ENCODE measurements at places on chromosomes 2 and 18.

DNA sequence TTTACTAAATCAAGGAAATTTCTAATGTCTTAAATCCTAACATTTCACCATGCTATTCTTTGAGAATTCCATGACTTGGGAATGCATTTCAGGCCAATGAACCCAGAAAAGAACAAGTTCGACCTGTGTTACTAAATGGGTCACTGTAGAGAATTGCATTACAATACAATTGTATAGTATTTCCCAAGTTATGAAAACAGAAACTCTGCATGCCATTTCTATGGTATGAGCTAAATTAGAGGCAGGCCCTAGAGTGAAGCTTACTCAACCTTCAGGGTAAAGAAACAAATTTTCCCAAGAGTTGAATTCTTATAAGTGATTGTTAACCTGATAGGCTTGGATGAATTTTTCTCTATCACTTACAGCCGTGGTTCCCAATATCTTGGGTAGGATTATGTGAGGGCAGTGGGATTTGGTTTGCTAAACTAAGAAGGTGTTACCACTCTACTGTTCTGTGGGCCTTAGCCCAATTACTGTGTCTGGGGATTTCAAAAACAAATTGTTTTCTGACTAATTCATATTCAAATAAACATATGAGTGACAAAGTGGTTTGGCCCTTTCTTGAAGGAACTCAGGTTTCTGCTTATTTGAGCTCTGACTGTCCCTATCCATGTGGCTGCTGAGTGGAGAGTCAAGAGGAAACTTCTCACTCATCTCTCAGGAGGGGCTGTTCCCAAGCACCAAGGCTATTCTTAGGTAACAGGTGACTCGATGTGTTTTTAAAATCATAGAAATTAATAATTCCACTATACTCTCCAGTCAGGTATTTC, 11.2 kb upstream of the SERPINB7 start:
- no peak overlapping the region for H3K27ac ChIP-seq
- no peaks in the 10 kb centered on the region for H3K36me3 ChIP-seq
- DNase-seq, result no peak
- no peak overlapping the region for H3K4me3 ChIP-seq
- H3K27me3 ChIP-seq, result no peaks in the 10 kb centered on the region

GRCh38 chr18:48656582-48656981, 117.8 kb downstream of the CTIF start:
- H3K36me3 ChIP-seq, result no peaks in the 10 kb centered on the region
- no peaks in the 10 kb centered on the region for H3K27me3 ChIP-seq
- H3K4me3 ChIP-seq, result no peak overlapping the region
- no peaks in the 10 kb centered on the region for H3K4me1 ChIP-seq
- no peak overlapping the region for H3K27ac ChIP-seq
- DNase-seq, result no peak

DNA sequence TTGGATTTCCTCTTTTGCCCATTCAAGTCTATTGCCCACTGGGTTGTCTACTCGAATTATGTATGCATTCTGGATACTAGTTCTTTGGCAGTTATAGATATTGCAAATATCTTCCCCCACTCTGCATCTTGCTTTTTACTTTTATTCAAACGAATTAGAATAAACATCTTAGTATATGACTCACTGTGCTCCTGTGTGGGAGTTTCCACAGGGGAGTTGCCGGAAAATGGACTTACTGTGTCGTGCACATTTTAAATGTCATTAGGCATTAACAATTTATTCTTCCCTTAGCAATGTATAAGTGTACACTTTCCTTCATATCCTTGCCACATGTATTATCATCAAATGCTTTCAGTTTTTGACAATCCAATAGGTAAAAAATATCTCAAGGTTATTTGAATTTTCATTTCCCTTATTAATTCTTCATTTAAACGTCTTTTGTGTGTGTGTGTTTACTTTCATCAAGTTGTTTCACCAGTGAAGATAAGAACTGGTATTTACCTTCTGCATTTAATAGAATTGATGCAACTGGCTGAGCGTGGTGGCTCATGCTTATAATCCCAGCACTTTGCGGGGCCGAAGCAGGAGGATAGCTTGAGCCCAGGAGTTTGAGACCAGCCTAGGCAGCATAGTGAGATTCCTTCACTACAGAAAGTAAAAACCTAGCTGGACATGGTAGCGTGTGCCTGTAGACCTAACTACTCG, 4.6 kb upstream of the UGT1A5 start:
- no peaks in the 10 kb centered on the region for H3K27me3 ChIP-seq
- no peak overlapping the region for H3K4me3 ChIP-seq
- H3K4me1 ChIP-seq, result no peaks in the 10 kb centered on the region

DNA sequence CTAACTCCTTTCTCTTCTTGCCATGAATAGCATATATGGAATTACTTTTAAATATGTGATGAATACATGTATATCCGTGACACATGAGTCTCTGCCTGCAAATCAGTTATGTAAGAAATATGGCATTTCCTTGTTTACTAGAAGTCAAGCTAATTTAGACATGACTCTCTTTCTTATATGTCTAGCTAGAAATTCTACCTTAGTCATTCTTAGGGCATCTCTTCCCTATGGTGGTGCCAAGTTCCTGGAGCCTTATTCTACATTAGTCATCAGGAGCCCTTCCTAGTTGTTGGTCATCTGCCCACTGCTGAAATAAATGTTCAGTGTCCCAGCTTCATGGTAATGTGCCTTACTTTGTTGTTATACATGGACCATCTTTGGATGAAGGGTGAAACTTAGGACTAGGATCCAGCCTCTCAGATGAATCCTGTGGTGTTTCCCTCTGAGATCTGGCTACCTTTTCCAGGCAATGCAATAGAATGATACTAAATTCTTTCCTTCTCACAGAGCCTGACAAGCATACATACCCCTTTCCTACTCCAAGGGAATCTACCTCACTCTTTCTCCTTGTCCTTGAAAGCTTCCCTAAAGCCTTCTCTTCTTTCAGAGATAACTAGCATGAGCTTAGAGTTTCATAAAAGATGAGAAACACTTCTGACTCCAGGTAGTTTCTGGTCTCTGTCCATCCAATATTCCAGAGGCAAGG, 415.3 kb upstream of the VWC2L start:
- H3K27me3 ChIP-seq, result no peaks in the 10 kb centered on the region
- H3K4me3 ChIP-seq, result no peak overlapping the region
- no peaks in the 10 kb centered on the region for H3K36me3 ChIP-seq
- DNase-seq, result no peak

GRCh38 chr2:203394519-203395227, 66.5 kb downstream of the ABI2 start:
- no peak overlapping the region for H3K4me3 ChIP-seq
- no peaks in the 10 kb centered on the region for H3K4me1 ChIP-seq
- H3K27me3 ChIP-seq, result no peaks in the 10 kb centered on the region

- peak overlapping the region; percentile 75 for H3K4me3 ChIP-seq
- H3K36me3 ChIP-seq, result no peaks in the 10 kb centered on the region
- H3K4me1 ChIP-seq, result no peaks in the 10 kb centered on the region
Measured at GRCh38 chr2:17540813-17541530, 476 bp downstream of the VSNL1 start.

- H3K27me3 ChIP-seq, result no peaks in the 10 kb centered on the region
- DNase-seq, result no peak
- no peaks in the 10 kb centered on the region for H3K36me3 ChIP-seq
- H3K4me1 ChIP-seq, result peaks cover 5% of the 10 kb centered on the region
- H3K27ac ChIP-seq, result no peak overlapping the region
Measured at GRCh38 chr2:144704709-144705095, 184.8 kb upstream of the ZEB2 start.

- no peaks in the 10 kb centered on the region for H3K36me3 ChIP-seq
- H3K27me3 ChIP-seq, result no peaks in the 10 kb centered on the region
- no peaks in the 10 kb centered on the region for H3K4me1 ChIP-seq
- no peak overlapping the region for H3K4me3 ChIP-seq
Measured at GRCh38 chr2:234375176-234375880, 121.6 kb downstream of the ARL4C start.

DNA sequence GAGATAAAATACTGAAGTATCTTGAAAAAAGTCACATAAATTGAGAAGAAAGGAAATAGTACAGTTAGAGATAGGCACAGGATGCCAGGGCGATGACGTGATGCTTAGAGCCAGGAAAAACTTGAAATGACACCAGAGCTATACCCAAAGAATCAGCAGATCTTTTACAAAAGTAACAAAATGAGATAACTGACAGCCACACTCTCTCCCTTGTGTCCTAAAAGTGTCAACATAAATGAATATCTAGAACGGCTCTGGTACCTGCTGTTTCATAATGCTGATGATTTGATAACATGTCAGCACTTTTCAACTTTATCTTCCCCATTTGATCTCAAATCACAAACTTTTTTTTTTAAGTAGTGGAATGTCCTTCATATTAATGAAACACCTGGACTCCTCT, 45.6 kb upstream of the ZC3H15 start:
- no peak overlapping the region for H3K27ac ChIP-seq
- no peak for DNase-seq
- no peaks in the 10 kb centered on the region for H3K36me3 ChIP-seq
- no peak overlapping the region for H3K4me3 ChIP-seq

- H3K4me3 ChIP-seq, result no peak overlapping the region
- no peaks in the 10 kb centered on the region for H3K4me1 ChIP-seq
Measured at GRCh38 chr18:22670914-22671313, 253.2 kb upstream of the CTAGE1 start.

DNA sequence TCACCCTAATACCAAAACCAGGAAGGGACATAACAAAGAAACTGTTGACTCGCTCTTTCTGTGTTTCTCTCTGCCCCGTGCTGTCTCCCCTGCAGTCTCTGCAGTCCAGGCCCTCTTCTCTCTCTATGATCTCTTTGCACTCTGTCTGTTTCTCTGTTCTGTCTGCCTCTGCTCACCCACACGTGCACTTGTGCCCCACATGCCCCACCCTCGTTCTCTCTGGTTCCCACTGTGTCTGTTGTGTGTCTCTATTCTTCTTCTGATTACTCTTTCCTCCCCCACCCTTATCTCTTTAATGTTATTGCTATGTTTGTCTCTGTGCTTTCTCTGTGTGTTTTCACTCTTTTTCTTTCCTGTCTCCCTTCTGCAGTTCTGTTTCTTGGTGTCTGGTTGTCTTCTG, 54.0 kb downstream of the NAT8 start:
- H3K4me3 ChIP-seq, result no peak overlapping the region
- H3K4me1 ChIP-seq, result no peaks in the 10 kb centered on the region

- H3K36me3 ChIP-seq, result no peaks in the 10 kb centered on the region
- no peak overlapping the region for H3K4me3 ChIP-seq
- no peak overlapping the region for H3K27ac ChIP-seq
- H3K4me1 ChIP-seq, result peaks cover 31% of the 10 kb centered on the region
- no peaks in the 10 kb centered on the region for H3K27me3 ChIP-seq
Measured at GRCh38 chr2:236689981-236690380, 120.4 kb downstream of the ACKR3 start.
